ENCODE measurements at places on chromosomes 2 and 18.

GRCh38 chr2:3430172-3430571 lies 50.7 kb downstream of the TRAPPC12 start:
- DNase-seq, result no peak

DNA sequence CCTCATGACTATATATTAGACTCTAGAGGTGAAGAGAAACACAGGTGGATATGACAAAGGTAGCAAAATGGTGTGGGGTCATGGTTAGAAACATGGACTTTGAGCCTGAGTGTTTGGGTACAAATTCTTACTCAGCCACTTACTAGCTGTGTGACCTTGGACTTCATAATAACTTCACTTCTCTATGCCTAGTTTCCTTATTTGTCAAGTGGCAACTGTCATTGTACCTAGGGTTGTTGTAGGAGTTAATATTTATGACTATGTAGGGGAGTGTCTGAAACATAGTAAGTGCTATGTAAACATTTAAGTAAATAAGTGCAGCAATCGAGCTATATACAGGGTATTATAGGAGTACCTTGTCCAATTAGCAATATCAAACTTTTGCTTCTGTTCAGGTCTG lies 49.7 kb upstream of the RAPH1 start:
- no peak for DNase-seq

DNA sequence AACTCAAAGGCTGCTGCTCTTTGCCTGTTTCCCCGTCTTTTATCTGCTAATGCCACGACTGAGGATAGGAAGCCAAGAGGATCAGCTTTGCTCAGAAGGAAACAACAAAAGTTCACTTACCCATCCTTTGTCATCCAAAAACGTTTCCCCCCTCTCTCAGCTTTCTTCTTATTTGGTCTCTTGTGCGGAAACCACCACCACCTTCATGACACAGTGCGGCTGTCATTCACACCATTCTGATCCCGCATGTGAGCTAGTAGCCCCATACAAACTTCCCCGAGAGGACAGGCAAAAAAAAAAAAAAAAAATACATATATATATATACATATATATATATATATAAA lies 656 bp downstream of the LRRTM4 start:
- no peak for DNase-seq

DNA sequence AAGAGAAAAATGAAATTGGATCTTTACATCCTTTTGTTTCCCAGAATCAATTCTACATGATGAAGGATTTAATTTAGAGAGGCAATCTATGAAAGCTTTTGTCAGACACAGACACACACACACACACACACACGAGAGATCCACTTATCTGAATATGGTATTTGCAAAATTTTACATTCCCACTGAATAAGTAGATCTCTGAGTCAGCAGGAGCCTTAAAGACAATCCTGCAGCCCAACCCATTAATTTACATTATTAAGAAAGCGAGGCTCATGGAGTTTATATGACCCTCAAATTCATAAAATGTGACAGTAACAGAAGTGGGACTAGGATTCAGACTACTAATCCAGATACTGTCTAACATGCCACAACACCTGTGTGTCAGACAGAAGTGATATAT lies 404.4 kb downstream of the NRXN1 start:
- DNase-seq, result no peak

GRCh38 chr2:109609352-109610024 lies 4.3 kb downstream of the SEPTIN10 start:
- no peak for DNase-seq

GRCh38 chr2:233267516-233268245 lies 16.2 kb downstream of the ATG16L1 start:
- DNase-seq, result peak; percentile 61

GRCh38 chr18:57534511-57534909 lies 52.0 kb downstream of the FECH start:
- no peak for DNase-seq

- DNase-seq, result no peak
Observed at GRCh38 chr2:160014227-160014626, 48.2 kb downstream of the PLA2R1 start.

GRCh38 chr2:229231328-229231868 lies 39.7 kb downstream of the PID1 start:
- no peak for DNase-seq

DNA sequence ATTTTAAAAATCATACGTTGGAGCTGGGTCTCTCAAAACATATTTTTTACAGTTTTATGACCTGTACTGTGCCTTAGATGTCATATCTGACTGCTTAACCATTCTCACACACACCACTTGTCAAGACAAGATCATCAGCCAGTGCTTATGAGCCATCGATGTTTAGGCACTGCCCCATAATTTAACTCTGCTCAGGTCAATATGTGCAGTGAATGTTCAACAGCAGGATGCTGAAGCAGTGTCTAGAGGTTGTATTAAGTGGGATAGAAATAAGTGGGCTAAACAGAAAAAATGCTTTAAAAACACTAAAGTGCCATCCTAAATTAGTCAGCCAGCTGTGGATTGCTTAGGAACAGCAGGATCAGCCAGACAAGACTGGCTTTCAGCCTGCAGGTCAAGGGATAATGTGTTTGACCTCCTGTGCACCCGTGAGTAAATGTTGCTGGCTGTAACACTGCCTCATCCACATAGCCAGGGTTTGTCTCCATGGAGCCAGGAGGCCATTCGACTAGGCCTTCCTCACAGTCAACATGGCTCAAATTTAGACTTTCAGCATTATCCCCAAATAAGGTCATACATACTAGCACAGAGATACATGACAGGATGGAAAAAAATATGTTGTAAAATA lies 139.0 kb upstream of the NXPH2 start:
- DNase-seq, result no peak

DNA sequence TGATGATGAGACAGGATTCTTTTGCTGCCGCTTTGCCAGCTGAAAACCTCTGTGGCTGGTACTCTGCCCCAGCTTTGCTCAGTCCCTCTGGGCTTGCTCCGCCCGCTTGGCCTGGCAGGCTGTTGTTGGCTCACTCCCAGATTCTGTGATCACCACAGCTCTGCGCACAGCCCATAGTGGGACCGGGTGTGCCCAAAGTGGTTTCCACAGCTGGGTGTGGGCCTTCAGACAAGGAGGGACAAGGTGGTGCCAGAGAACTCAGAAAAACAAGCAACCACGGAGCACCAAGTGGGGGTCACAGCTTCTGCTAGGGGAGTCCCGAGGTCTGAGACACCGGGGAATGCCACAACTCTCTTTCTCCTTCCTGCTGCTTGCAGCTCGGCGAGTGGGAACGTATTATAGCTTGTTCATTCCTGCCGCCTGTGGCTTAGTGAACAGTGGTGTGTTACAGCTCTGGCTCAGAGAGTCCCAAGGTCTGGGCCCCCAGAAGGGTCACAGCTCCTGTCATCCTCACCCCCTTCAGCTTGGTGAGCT lies 9.2 kb upstream of the KYNU start:
- no peak for DNase-seq

DNA sequence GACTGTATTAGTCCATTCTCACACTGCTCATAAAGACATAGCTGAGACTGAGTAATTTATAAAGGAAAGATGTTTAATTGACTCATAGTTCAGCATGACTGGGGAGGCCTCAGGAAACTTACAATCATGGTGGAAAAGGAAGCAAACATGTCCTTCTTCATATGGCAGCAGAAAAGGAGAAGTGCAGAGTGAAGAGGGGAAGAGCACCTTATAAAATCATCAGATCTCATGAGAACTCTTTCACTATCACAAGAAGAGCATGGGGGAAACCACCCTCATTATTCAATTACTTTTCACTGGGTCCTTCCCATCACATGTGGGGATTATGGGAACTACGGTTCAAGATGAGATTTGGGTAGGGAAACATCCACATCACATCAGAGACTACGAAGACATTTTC lies 43.0 kb upstream of the CAVIN2 start:
- DNase-seq, result no peak

GRCh38 chr18:6374340-6374739 lies 40.4 kb downstream of the L3MBTL4 start:
- DNase-seq, result no peak

DNA sequence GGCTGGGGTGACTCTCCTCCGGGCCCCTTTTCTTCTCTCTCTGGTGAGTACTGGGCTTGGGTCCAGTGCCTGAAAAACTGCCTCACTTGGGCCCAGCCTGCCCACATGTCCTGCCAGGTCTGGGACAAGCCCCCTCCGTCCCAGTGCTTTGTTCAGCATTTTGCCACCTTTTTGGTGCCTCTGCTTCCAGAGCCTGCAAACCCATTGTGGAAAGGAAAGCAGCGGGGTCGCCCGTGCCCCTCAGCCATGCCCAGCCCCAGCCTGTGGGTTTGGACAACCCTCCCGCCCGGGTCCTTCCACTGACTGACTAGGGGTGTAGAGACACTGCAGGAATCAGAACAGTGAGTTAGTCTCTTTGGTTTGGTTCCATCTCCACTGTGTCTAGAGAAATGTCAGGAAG lies 140.7 kb upstream of the ALKAL2 start:
- DNase-seq, result no peak

DNA sequence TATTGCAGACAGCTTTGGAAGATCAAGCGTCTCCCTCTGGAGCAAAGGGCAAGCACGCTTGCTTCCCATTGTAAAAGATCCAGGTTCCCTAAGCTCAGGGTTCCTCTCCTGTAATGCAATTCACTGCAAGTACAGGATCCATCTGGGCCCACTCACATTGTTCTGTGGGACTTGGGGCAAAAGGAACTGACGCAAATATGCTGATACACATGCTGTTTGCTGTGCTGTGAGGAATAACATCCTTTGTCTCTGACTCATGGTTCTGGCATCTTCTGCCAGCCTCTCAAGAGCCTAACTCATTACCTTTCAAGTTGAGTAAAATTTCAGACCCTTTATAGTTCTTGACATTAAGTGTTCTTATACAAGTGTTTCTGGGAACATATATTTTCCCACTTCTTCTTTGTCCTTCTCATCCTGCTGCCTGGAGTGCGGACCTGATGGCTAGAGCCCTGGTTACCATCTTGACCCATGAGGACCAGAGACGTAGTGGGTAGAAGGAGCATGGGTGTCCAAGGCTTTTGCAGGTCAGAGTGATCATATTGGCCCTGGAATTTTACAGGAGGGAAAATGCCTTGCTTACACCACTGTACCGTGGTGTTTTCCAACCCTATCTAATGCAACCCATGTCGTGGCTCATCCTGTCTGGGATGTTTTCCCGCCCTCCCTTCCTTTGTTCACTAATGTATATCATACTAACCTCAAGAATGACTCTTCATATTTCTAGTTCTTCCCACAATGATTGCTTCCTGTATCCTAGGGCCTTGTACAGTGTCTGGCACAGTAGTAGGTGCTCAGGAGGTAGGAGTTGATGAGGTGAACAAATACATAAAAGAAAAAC lies 145.7 kb upstream of the GLI2 start:
- no peak for DNase-seq

GRCh38 chr2:239814861-239815601 lies 210.1 kb downstream of the NDUFA10 start:
- no peak for DNase-seq

DNA sequence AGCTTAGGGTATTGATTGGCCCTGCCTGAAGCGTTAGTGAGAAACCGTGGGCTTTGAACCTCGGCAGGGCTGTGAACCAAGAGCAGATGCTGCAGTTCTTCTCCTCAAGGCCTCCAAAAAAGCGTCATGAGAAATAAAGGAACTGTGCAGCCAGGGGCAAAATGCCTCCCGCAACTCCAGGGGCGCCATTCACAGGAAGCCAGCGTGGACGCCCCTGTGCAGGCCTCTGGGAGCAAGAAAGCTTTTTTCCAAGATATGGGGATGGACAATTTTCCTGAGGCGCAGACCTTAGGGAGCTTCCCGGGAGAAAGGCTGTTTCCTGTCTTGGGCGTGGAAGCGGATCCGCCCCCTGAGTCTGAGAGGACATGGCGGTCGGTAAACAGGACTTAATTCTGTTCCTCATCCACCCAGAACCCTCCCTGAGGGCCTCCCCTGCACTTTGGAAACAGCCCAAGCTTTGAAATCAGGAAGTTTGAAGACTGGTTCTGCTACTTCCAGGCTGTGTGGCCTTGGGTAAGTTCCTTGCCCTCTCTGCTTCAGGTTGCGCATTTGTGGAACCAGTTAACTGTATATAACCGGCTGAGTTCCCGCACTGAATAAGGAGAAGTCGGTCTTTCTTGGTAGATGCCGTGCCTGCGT lies 29.6 kb upstream of the CABLES1 start:
- no peak for DNase-seq

DNA sequence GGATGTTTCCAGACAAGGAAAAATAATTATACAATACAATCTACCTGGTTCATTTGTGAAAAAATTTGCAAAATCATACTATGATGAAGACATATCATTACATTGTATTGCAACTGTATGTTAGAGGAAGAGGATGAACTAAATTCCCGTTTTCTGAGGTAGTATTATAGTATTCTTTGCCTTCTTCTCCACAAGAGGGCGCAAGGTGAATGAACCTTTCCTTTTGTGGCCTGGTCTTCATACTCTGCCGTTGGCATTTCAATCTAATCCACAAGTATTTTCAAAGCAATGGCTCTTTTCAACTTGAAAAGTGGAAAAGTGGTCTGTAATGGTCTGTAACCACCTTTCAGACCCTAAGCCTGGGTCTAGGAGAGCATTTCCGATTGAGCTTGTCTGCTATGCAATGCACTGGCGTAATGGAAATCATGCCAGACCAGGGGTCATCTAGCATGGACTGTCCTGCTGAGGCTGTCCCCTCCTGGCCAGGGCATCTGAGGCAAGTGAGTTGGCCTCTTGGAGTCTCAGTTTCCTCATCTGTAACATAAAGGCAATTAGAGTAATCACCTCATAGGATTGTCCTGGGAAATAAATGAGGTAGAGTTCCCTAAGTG lies 30.8 kb upstream of the ZNF396 start:
- DNase-seq, result no peak

DNA sequence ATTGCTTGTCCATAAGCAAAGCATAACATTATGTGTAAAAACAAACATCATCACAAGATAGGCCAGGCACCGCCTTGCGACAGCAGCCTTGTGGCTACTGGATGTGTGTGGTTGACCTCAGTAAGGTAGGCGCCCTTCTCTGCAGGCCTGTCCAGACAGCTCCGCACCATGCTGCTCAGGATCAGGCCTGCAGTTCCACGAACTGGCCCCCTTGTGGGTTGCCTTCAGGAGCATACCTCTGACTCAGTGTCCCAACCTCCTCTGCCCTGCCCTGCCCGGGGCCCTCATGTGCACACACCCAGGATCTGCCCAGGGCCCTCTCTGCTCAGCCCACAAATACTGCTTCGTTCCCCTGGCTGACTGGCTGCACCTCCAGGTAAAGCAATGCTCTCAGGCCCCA lies 16.1 kb upstream of the ZNF236 start:
- no peak for DNase-seq

GRCh38 chr2:100773538-100773937 lies 46.4 kb upstream of the NPAS2 start:
- DNase-seq, result no peak

DNA sequence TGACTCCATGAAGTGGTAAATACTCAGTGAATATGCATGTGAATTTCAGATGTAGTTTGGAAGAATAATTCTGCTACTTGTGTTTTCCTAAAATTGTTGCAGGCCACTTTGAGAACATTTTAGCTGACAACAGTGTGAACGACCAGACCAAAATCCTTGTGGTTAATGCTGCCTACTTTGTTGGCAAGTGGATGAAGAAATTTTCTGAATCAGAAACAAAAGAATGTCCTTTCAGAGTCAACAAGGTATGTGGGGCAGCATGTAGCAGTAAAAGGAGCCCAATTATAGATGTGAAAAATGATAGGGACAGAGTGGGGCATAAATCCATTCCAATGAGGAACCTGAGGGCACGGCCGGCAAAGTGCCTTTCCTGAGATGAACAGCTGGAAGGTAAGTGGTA lies 16.1 kb downstream of the SERPINB5 start:
- DNase-seq, result no peak
